ENCODE measurements at places on chromosomes 4 and X.

GRCh38 chr4:117385526-117385925 lies 300.1 kb upstream of the TRAM1L1 start:
- DNase-seq: no peak

DNA sequence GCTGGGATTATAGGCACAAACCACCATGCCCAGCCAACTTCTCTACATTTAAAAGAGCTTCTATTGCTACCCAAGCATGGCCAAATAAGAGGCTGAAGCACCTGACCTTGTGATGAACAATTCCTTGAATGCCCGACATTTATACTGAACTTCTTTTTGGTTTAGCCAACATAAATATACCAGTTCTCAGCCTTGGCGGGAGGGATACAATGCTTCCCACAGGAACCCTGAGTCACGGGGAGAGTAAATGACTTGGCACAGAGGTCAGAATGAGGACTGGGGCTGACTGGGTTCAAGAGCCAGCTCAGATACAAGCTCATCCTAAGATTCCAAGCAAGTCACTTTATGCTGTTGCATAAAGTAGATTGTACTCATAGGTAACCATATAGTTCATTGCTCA lies 6.1 kb downstream of the HOPX start:
- DNase-seq: no peak

DNA sequence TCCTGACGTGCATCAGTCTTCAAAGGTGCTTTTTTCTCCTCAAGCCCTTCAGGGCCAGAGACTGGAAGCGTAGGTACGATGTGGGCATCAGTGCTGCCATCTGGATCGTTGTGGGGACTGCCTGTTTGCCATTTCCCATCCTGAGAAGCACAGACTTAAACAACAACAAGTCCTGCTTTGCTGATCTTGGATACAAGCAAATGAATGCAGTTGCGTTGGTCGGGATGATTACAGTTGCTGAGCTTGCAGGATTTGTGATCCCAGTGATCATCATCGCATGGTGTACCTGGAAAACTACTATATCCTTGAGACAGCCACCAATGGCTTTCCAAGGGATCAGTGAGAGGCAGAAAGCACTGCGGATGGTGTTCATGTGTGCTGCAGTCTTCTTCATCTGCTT lies 15.7 kb downstream of the P2RY10 start:
- DNase-seq: no peak

- DNase-seq: no peak
Observed at GRCh38 chrX:17851874-17852273, 9.2 kb downstream of the RAI2 start.

- DNase-seq: no peak
Observed at GRCh38 chr4:106503116-106504050, 134.8 kb upstream of the GIMD1 start.

DNA sequence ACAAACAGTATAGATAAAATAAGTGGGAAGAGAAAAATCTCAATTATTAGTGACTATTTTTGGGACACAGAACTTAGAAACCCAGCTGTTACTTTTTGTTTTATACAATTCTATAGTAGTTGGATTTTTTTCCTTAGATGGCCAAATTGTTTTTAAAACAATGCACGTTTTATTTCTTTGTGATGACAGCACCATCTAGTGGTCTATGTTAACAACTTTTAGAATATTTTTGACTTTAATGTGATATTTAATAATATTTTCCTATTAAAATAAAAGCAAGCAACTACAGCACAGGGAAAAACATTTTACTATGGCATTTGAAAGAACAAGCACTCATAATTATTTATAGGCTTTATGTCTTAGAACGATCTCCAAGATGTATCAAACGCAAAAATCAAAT lies 5.6 kb upstream of the SMIM31 start:
- no peak for DNase-seq

DNA sequence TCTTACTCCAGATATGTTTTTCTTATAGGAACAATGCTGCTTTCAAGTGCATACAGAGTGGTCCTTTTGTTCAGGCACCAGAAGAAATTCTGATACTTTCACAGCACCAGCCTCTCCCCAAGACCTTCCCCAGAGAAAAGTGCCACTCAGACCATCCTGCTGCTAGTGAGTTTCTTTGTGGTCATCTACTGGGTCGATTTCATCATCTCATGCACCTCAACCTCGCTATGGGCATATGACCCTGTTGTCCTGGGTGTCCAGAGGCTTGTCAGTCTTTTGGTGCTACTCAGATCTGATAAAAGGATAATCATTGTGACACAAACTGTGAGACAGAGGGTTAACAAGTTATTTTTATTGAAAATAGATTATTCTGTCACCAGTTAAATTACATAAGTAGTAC lies 39.5 kb downstream of the WDR13 start:
- no peak for DNase-seq

DNA sequence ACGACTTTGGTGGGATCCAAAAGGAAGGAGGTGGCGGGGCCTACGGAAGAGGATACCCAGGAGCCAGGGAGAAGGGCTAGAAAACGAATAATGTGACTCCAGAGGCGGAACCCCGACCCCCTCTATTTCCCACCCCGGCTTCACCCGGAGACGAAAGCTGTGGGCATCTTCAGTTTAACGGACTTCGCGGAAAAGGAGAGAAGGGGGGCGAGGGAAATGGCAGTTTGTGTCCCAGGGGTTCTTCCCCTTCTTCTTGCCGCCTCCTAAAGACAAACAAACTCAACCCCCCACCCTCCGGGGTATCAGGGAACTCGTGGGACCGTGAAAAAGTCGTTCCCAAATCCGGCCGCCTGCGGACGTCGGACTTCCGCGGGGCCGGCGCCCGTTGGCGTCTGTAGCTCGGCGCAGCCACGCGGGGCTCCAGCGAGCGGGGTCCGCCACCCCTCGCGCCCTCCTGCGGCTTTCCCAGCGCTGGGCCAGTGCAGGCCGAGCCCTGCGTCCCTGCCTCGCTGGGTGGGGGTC lies 3.6 kb upstream of the LEF1 start:
- DNase-seq: peak; percentile 54

DNA sequence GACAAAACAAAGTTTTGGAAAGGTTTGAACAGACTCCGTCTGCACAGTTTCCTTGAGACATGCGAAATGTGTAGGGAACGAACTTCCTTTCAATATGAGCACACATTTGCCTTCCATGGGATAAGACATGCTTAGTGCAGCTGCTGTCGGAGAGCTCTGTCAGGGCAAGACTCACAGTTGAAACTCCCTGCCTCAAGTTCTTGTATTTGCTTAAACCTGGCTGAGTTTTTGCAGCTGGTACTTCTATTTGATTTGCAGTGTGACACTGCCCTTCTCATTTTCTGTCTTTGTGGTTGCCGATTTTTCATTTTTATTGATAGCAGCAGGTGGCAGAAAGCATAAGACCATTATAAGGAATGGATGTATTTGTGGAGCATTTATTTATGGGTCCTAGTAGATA lies 18.2 kb upstream of the RHOH start:
- DNase-seq: no peak

- no peak for DNase-seq
Observed at GRCh38 chrX:46602468-46603102, 29.0 kb downstream of the CHST7 start.

DNA sequence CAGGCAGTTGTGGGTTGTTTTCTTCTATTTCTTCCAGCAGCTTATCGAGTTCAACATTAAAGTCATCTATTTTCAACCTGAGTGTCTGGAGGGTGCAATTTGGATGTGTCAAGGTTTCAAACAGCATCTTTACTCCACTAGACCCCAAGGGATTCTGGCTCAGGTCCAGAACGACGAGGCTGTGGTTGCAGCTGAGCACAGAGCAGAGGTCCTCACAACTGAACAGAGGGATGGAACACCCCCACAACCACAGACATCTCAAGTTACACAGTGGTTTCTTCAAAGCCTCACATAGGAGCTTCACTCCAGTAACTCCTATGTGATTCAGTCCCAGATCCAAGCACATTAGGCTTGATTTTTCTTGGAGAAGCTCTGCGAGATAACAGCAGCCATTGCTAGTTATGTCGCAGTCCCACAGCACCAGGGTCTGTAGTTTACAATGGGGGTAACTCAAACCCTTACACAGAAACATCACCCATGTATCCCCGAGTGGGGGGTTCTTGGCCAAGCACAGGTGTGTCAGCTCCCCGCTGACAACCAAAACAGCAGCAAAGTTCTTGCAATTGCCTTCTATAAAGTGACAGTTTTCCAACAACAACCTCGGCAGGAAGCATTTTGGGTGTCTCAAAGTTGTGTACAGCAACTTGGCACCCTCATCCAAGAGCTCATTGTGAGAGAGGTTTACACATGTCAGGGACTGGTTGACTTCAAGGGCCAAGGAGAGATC lies 2.8 kb downstream of the NLRP2B start:
- no peak for DNase-seq

DNA sequence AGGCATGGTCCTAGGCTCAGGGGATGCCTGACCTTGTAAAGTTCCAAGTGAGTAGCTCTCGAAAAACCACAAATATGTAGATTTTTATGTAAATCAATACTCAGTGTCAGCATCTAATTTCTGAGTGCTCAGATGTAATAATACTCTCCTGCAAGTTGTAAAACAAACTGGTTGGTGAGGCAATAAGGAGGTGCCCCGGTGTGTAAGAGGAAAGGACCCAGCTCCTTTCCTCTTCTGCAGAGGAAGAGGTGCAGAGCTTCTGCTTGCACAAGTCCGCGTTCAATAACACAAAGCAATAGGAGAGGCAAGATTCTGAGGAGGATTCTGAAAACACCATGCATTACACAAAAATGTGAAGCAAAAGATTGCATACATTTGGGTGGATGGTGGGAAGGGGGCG lies 43.6 kb upstream of the ENPP6 start:
- no peak for DNase-seq

Measured in activated naive CD4-positive, alpha-beta T cell treated with anti-CD3 and anti-CD28 coated beads, Interleukin-2, amount 10 ng/mL, durations not matched to agents 7 days and 5 days (primary cell).